ENCODE measurements at places on chromosomes 3 and 15. TPM values are rescaled to one million over a fixed set of nuclear protein-coding genes. Genes with fewer than 3 reads are reported as not detected.

Gene NKTR
- 62.1 TPM for total RNA-seq

Gene TMEM207
- total RNA-seq, result not detected

Gene PLA2G4B
- 1.8 TPM for total RNA-seq

Gene APH1B
- 31.8 TPM for total RNA-seq

Gene ACKR4
- total RNA-seq, result 0.09 TPM

Gene ACY1
- 18.4 TPM for total RNA-seq

Gene GUCA1C
- not detected for total RNA-seq

Gene GPR149
- not detected for total RNA-seq

Gene ROPN1
- total RNA-seq, result not detected

Gene PPIP5K1
- total RNA-seq, result 12.8 TPM

Gene CD200
- 4.7 TPM for total RNA-seq

Gene PGBD4
- total RNA-seq, result 1.1 TPM

Gene GP5
- 0.22 TPM for total RNA-seq

Gene TLR9
- not detected for total RNA-seq

Gene CX3CR1
- total RNA-seq, result not detected

Gene TBCCD1
- 19.3 TPM for total RNA-seq

Gene BUB1B
- total RNA-seq, result 4.6 TPM

Gene IP6K2
- 33.8 TPM for total RNA-seq

Gene A4GNT
- not detected for total RNA-seq

Gene DLEC1
- not detected for total RNA-seq

Gene SPATA12
- total RNA-seq, result 0.52 TPM

Gene MINAR1
- total RNA-seq, result 0.77 TPM

Gene MUSTN1
- not detected for total RNA-seq

Gene ARGFX
- not detected for total RNA-seq

Gene NUP210
- 0.22 TPM for total RNA-seq

Gene TIMP4
- 0.26 TPM for total RNA-seq

Gene FOXL2
- under 0.01 TPM for total RNA-seq

Gene DOCK3
- total RNA-seq, result under 0.01 TPM

Gene ITGA11
- total RNA-seq, result 13.9 TPM

Gene TNFAIP8L3
- 127 TPM for total RNA-seq

Gene MYRIP
- 10.1 TPM for total RNA-seq

Gene TGM5
- total RNA-seq, result not detected

Gene VIPR1
- 0.09 TPM for total RNA-seq

Gene EPHB3
- 0.09 TPM for total RNA-seq

All from dermis lymphatic vessel endothelial cell (primary cell).